AG08396 (cell line): ENCODE measurements at places on chromosomes 3 and 15.

GRCh38 chr3:143066033-143066432, 53.5 kb upstream of the CHST2 start:
- no peak for DNase-seq

DNA sequence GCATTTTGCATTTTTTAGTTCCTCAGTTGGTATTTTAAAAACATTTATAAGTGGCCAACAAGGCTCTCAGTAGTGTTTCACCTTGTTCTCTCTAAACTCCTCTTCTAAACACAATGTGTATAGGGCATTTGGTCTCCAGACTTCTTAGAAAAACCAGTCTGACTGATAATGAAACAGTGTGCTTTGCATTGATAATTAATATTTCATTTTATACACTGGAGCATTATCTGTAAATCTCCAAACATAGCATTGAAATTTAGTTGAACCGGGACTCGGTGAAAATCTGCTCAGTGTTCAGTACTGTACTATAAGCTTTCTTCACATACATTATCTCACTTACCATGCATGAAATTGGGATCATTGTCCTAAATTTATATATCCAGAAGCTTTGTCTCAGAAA, 53.6 kb downstream of the SETD5 start:
- no peak for DNase-seq

GRCh38 chr3:5298453-5298852, 110.9 kb downstream of the EDEM1 start:
- no peak for DNase-seq

DNA sequence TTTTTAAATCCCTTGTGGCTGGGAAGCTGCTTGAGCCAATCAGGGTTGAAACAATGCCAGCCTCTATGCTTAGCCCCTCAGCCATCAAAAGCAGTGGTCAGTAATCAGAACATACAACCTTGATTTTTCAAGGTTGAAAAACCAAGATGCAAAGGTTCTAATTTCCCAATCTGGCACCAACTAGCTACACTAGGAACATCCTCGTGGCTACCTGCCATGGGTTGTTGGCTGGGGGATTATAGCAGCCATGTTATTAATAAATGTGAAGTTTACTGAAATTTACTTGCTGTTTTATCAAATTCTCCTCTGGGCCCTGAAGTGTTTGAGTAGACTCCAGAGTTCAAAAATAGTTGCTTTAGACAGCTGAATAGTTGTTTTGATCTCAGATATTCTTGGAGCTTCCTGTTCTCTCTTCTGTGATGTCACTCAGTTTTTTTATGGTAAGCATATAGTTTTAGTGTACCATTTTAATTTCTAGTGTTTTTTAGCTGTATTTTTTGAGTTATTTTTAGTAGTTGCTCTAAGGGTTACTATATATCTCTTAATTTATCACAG, 31.9 kb downstream of the PCCB start:
- no peak for DNase-seq
